ENCODE measurements at places on chromosomes 16 and 17.

DNA sequence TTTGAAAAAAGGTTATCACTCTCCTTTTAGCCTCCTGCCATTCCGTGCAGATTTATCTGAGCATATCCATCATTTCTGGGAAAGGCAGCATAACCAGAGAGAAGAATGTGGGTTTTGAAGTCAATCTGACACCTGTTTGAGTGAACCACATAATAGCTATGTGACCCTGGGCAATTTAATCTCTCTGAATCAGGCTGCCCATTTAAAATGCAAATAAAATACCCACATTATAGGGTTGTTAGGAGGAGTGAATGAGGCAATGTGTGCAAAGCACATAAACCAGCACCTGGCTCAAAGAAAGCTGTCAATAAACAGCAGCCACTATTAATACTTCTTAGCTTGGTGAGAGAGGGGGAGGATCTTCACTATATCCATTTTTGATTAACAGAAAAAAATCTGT, 88.0 kb downstream of the CACNG1 start:
- DNase-seq = peak; percentile 30

DNA sequence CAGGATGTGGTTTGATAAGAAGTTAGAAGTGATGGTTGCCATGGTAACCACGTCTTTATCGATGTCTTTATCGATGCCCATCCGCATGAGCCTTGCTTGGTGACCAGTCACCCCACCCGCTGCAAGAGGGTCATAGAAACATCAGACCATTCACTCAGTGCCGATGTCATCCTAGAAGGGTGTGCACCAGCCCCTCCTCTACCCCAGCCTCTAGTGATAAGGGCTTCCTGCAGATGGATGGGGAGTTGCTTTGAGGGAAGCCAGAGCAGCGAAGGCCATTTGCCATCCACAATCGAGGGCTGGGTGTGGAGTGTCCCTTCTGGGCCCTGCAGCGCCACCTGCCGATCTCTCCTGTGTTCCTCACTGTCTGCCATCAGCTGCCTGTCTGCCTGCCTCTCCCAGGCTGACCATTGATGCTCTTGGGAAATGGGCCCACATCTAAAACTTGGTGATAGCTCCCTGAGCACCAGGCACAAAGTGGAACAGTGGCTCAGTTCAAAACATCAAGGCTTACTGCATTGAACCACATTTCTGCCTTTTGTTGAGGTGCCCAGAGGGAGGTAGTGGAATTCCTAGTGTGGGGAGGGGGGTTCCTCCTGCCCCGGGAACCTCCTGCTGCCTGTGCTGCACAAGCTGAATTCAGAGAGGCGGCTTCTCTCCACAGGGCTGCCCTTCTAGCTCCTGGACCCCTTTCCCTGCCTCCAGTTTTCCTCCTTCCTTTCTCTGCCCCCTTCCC, 8.9 kb downstream of the CALB2 start:
- DNase-seq = no peak

GRCh38 chr17:8997994-8998628, 23.2 kb upstream of the NTN1 start:
- peak; percentile 31 for DNase-seq

- DNase-seq = no peak
Observed at GRCh38 chr17:43010667-43011308, 4.2 kb downstream of the IFI35 start.

DNA sequence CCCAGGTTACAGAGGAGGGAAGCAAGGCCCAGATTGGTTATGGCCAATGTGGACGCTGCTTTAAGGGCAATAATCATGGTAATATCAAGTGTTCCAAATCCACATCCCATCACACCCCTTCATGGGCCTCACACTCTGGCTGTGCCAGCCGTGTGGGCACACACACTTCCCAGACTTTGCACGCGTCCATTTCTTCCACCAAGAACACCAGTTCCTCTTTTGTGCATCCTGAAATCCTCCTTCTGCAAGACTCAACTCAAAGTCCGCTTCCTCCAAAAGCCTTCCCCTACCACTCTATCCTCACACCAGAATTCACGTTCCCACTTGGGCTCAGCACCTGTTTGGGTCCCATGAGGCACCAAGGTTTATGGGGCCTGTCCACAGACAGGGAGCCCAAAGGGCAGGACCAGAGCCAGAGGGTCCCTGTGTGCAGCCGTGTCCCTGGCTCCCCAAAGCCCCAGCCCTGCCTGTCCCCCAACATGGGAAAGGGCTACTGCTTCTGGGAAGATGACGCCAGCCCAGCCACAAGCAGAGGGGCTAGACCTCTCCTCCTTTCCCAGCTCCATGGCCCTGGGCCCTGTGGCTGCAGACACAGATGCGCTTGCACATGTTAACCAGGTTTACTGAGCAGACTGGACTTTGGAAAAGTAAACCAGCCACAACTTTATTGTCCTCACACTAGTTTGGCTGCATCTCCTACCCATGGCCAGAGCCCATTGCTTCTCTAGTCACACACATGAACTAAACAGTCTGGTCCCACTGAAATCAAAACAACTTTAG, 20.3 kb downstream of the SPNS3 start:
- no peak for DNase-seq

DNA sequence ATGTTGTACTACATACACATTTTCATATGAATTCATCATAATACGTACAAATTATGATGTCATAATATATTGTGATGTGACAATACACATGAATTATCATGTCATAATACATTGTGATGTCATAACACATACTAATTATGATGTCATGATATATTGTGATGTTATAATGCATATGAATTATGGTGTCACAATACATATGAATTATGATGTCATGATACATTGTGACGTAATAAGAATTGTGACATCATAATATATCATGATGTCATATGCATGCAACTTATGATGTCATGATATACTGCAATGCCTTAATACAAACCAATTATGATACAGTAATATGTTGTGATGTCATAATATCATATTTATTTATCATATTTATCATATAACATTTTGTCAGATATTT, 2074.3 kb downstream of the TP53TG3F start:
- DNase-seq = no peak

- DNase-seq = no peak
Observed at GRCh38 chr16:55567382-55567781, 898 bp downstream of the CAPNS2 start.

DNA sequence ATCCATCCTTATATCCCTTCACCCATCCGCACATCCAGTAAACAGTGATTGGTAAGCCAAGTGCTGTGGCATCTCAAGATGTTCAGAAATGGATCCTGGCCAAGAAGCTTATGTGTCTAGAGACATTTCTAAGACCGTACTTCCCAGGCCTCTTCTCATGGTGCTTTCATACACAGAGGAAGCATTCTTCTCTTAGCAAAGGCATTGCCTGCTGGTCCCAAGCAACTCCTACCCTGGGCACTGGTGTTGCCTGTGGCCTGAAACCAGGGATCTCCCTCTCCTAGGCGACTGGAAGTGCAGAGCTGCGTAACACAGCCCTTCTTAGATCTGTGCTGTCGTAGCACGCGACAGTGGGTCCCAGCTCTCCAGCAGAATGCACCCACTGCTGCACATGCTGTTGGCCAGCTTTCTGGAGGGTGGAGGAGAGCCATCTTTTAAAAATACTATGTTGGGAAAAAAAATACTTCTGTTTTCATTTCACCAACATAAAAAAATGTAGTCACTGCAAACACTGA, 182.9 kb downstream of the CCDC182 start:
- no peak for DNase-seq

- no peak for DNase-seq
Observed at GRCh38 chr16:80741724-80742123, 62.7 kb downstream of the CDYL2 start.

GRCh38 chr16:85480727-85481101, 132.4 kb upstream of the GSE1 start:
- DNase-seq = no peak

- peak; percentile 62 for DNase-seq
Observed at GRCh38 chr17:35088881-35089585, 25.5 kb upstream of the RFFL start.

DNA sequence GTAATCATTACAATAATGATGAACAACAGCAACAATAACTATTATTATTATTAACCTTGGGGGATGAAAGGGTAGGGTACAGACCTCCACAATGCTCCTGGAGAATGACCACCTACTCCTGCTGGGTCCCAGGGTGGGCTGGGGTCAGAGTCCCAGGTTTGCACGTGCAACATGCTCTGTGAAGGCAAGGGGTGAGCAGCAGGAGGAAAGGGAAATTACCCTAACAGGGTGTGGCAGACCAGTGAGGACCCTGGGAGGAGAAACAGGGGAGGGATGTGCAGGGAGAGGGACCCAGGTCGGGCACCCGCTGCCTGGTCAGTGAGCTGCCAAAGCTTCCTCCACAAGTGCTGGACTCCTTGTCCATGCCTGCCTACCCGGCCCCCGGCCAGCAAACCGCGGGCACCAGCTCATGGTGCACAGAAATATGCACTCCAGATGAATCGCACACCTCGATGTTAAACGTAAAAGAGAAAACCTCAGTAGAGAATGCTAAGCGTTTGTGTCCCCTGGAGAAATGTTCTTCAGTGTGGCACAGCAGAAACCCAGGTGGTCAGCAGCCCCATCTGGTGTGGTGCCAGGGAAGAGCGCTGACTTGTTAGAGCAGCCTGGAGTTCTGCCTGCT, 767.1 kb downstream of the KCNJ18 start:
- no peak for DNase-seq

DNA sequence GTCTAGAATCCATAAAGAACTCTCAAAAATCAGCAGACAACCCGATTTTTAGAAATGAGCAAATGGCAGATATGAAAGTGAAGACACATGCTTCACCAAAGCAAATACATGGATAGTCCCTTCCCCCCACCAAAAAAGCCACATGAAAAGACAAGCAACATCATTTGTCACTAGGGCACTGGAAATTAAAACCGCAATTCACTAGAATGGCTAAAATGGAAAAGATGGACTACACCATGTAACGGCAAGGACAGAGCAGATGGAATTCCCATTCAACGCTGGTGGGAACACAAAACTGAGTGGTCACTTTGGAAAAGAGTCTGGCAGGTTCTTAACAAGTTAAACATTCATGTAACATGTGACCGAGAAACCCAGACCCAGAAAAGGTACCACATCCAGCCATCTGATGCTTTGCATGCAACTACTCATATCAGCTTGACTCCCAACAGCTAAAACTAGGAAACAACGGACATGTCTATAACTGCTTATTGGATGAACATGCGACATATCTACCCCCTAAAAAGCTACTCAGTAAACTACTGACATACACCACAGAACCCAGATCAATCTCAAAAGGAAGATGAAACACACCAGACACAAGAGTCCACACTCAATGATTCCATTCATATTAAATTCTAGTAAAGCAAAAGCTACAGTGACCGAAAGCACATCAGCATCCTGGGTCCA, 132.6 kb downstream of the ZNF778 start:
- DNase-seq = no peak

GRCh38 chr17:36475346-36475970, 11.0 kb upstream of the ZNHIT3 start:
- DNase-seq = no peak

- DNase-seq = no peak
Observed at GRCh38 chr17:7133424-7133823, 18.8 kb upstream of the ASGR2 start.

GRCh38 chr17:32601866-32602265, 115.1 kb downstream of the CDK5R1 start:
- DNase-seq = no peak

GRCh38 chr17:40364121-40364861, at the start of gene GJD3:
GJD3 (minus strand) TSS chr17:40364737; CDS start chr17:40363815, 922 bp downstream.
- DNase-seq = no peak

GRCh38 chr16:89737341-89738071, 16.2 kb downstream of the ZNF276 start:
- DNase-seq = no peak

DNA sequence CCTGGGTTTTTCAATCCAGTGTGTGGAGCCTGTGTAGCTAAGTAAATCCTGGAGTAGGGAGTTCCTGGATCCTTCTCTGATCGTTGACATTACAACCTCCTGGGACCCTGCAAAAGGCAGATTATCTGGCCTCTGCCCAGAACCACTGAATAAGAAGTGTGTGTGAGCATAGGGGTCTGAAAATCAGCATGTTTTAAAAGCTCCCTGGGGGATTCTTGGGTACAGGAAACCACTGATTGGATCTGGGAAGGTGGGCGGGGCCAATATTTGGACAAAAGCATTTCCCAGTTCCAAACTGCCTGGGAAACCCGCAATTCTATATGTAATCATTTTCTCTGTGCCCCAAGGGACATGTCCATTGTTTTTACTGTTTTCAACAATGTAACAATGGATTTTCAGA, 27.2 kb upstream of the BEAN1 start:
- DNase-seq = no peak

DNA sequence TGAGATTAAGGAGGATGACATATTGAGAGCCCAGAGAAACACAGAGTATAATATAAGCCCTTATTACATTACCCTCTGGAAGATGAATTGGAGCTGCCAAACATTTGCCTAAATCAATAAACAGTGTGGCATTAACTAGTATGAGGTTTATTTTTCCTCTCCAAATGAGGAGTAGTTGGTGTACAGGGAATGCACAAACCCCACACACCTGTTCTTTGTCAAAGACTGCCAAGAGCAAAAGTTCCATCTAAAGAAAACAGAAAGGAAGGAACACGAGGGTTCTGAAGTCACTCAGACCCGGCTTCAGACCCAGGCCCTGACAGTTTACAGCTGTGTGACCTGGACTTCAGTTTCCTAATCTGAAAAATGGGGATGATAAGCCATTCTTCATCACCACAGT, 138.1 kb downstream of the SHISA9 start:
- no peak for DNase-seq

DNA sequence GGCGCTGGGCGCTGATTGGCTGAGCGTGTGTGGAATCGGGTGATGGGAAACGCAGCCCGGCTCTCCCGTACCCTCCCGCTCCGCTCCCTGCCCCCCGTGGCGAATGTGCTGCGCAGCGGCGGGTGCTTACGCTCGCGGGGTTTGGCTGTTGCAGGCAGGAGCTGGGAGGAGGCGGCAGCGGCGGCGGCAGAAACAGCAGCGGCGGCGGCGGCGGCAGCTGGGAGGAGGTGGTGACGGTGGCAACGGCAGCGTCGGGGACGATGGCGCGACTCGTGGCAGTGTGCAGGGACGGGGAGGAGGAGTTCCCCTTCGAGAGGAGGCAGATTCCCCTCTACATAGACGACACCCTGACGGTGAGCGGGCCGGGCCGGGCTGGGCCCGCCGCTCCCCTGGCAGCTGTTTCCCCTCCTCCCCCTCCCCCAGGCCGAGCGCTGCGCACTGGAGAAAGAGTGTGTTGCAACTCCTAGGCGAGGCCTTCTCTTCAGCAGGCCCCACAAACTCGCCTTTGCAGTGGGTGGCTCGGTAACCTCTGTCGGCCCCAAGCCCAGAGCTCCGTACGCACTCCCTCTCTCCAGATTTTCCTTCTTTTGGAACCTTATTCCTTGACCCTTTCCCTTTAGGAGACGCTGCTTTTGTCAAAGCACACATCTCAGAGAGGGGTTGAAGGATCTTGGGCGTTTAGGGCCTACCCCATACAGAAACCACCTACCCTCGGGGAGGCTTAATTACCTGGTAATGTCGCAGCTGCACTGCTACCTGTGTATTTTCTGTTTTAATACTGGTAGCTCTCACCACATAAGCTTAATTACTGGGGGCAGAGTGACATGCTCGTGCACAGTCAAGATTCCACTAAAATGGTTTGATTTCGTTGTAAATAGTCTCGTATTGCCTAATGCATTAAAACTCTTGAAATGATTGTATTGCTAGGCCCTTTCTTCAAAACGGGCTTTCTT, 1.0 kb downstream of the GGNBP2 start:
- peak; percentile 79 for DNase-seq

GRCh38 chr16:74651841-74652240, 14.8 kb downstream of the RFWD3 start:
- no peak for DNase-seq

- DNase-seq = no peak
Observed at GRCh38 chr17:52546493-52546892, 388.0 kb upstream of the CA10 start.
